ENCODE measurements at places on chromosomes 16 and 17.
A peak's percentile ranks its signal among the peaks of the same experiment; 100 is the strongest.

- no peak for DNase-seq
Measured at GRCh38 chr16:10522966-10523365, 57.4 kb downstream of the EMP2 start.

GRCh38 chr16:13377143-13377542 is 475.7 kb downstream of the SHISA9 start:
- no peak for DNase-seq

DNA sequence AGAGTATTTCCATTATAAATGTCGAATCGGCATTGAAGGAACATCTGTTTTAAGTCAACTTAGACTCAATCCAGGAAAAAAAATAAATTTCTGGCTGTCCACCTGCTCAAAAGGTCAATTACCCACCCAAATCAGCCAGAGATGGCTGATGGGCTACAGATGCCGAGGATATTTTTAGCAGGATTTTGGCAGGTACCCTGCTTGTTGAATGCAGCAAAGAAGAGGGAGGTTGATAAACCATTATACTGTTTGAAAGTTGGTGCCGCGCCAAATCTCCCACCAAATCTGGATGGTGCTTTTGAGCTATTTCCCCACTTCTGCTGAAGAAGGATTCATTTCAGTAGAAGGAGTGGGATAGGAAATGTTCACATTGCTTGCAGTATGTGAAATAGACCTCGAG is 537.7 kb downstream of the MAF start:
- DNase-seq: no peak

- DNase-seq: no peak
Measured at GRCh38 chr17:7824021-7824924, 9.7 kb upstream of the KDM6B start.

GRCh38 chr17:148757-149156 is 11.4 kb downstream of the SCGB1C2 start:
- DNase-seq: no peak

DNA sequence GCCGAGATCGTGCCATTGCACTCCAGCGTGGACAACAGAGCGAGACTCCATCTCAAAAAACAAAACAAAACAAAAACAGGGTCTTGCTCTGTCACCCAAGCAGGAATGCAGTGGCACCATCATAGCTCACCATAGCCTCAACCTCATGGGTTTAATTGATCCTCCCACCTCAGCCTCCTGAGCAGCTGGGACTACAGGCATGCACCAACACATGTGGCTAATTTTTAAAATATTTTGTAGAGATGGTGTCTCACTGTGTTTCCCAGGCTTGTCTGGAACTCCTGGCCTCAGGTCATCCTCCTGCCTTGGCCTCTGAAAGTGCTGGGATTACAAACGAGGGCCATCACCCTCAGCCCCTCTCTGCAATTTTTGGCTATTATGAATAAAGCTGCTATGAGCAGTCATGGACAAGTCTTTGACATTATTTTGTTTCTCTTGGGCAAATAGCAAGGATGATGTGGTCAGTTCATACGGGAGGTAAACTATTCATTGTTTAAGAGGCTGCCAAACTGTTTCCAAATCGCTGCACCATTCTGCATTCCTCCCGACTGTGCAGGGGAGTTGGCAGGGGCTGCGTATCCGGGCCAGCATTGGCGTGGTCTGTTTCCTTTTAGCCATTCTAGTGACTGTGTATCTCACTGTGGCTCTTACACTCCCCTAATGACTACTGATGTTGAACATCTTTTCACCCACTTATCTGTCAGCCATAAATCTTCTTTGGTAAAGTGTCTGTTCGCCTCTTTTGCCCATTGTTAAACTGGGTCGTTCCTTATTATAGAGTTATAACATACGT is 21.1 kb downstream of the EIF4A3 start:
- DNase-seq: no peak

GRCh38 chr16:14658063-14658462 is 25.3 kb downstream of the BFAR start:
- no peak for DNase-seq

DNA sequence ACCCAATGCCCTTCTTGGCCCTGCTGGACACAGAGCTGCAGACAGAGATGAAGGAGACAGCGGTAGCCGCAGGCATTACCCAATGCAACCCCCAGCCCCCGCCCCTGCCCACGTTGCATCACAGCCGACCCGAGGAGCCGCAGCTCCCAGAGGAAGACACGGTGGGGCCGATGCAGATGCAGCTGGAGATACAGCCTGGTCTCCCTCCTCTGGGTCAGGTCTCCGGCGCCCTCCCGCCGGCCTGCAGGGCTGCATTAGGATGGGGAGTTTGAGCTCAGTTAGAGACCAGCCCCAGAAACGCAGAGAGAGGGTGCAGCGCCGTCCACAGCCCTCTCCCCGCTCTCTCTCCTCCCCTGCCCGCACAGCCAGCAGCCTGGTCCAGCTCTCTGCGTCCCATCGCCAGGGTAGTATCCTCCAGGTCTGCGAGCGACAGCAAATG is 19.4 kb upstream of the UBE2I start:
- no peak for DNase-seq

- no peak for DNase-seq
Measured at GRCh38 chr16:53737552-53737951, 33.6 kb downstream of the FTO start.

DNA sequence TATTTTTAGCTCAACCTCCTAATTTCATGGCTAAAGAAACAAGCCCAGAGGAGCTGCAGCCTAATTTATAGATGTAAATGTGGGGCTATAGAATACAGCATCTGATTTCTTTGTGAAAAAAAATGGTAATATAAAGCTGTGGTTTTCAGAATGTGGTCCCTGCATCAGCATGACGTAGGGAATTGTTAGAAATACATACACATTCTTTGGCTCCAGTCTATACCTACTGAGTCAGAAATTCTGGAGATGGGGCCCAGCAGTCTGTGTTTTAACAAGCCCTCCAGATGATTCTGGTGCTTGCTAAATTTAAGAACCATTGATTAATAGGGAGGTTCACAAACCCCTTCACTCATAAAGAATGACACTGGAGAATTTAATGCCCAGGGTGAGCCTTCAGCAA is 18.1 kb upstream of the MYH8 start:
- no peak for DNase-seq

- DNase-seq: peak; percentile 44
Measured at GRCh38 chr17:35460354-35460851, 11.8 kb upstream of the SLFN13 start.

DNA sequence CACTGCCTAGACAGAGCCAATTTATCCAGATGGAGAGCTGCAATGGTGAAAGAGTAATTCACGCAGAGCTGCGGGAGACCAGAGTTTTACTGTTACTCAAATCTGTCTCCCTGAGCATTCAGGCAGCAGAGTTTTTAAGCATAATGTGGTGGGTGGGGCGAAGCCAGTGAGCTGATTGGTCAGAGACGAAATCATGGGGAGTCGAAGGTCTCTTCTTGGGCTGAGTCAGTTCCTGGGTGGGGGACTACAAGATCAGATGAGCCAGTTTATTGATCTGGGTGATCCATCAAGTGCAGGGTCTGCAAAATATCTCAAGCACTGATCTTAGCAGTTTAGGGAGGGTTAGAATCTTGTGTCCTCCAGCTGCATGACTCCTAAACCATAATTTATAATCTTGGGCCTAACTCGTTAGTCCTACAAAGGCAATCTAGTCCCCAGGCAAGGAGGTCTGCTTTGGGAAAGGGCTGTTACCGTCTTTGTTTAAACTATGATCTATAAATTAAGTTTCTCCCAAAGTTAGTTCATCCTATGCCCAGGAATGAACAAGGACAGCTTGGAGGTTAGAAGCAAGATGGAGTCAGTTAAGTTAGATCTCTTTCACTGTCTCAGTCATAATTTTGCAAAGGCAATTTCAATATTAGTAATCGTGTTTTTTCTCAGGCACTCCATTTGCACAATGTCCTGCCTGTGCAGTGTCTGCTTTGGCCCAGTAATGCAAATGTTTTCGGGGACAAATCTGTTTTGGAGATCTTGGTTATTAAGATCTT is 27.0 kb downstream of the PIGL start:
- no peak for DNase-seq

GRCh38 chr17:71224824-71225575 is 895.8 kb upstream of the SOX9 start:
- DNase-seq: no peak

GRCh38 chr17:80122926-80123505 is 21.6 kb downstream of the GAA start:
- DNase-seq: no peak

DNA sequence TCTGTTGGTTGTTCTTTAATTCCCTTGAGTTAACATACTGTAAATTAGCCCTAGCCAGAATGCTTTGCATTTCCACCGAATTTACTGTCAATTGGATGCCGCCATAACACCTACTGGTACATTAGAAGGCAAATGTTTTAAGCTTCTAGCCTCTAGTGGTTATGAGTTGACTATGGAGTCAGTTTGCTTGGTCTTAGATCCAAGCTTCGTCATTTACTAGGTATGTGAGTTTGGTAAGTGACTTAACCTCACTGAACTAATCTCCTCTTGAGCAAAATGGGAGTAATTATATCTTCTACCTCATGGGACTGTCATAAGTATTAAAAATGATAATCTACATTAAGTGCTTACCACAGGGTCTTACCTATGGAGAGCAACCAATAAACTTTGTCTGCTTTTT is 20.4 kb upstream of the CDH11 start:
- no peak for DNase-seq

DNA sequence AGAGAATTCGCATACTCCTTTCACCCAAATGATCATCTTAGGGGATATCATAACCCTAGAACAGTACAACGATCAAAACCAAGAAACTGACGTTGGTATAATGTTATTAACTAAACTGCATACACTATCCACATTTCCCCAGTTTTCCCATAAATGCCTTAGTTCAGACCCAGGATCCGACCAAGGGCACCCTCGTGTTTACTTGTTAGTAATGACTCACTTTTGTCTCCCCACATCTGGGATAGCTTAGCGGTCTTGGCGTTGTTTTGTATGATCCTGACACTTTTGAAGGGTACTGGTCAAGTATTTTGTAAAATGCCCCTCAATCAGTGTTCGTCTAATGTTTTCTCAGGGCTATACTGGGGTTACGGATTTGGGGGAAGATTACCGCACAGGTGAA is 8.0 kb downstream of the HS3ST3A1 start:
- DNase-seq: no peak

DNA sequence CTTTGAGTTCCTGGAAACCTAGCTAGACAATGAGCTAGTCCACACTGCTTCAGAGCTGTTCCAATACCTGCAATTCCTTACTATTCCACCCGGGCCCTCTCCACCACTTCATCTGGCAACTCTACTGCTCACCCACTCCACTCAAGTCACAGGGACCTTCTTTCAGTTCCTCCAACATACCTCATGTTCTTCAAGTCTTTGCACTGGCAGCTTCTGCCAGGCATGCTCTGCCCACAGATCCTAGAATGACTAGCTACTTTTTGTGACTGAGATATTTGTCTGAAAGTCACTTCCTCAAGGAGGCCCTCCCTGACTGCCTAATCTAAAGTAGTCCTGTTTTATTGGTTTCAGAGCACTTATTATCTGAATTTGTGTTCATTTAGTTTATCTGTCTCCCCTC is 86.4 kb downstream of the TEX14 start:
- no peak for DNase-seq

- no peak for DNase-seq
Measured at GRCh38 chr17:27977751-27978688, 64.5 kb upstream of the NLK start.

GRCh38 chr16:3133844-3134243 is 985 bp upstream of the ZNF213 start:
- DNase-seq: no peak

- DNase-seq: no peak
Measured at GRCh38 chr17:61005358-61005757, 327.7 kb downstream of the BCAS3 start.

DNA sequence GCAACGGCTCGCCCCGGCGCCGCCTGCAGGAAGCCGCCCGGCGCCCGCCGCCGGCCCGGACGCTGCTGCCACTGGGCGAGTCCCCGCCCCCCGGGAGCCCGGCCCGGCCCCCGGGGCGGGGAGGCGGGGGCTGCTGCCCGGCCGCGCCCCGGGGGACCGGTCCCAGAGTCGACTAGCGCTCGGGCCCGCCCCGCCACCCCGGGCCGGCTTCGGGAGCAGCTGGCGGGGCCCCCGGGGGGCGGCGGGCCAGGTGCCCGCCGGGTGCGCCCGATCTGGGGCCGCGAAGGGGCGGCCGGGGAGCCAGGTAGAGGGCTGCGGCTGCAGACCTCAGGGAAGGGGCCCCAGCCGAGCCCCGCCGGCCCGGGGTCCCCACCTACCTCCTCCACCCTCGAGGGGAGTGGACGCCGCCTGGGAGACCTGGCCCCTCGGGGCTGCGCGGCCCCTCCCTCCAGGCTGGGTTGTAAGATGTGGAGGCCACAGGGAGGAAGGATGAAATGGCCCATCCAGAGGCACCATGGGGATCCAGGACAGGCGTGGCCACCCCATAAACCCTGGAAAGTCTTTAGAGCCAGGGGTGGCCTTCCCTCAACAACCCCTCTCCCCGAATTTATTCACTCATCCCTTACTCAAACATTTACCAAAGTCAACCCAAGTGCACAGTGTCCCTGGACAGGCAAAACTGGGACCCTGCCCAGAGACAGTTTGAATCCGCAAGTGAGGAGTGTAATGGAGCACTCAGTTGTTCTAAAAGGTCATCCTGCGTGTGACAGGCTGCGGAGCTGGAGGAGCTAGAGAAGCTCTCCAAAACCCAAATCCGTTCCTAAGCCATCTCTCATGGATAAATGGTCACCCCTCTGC is at the start of gene CDYL2:
TSS of gene CDYL2 (minus strand) at position 73 of the 858 bp plus-strand sequence. CDS start 425 bp downstream, outside the sequence.
- no peak for DNase-seq

GRCh38 chr17:69096541-69096940 is 35.8 kb upstream of the ABCA9 start:
- no peak for DNase-seq

DNA sequence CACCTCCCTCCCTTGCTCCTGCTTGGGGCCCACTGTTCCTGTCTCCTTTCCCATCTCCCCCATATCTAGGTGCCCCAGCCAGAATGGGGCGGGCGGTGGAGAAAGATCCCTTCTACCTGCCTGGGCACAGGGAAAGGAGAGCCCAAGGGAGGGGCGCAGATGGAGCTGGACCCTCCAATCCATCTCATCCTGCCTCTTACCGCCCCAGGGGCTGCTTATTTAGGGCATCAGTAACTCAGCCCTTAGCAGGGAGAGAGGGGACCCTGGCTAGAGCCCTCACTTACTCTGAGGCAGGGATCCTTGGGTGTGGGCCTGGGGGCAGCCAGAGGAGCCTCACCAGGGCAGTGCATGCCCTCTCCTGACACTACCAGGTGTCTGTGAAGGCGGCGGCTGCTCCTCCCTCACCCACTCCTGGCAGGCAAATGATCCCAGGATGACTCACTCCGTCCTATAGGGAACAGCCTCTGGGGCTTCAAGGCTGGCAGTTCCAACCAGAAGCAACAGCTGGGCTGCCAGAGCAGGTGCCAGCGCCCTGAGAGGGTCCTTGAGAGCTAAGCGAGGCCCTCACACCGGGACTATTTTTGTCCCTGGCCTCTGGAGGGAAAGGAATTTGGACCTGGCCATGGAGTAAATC is 16.3 kb upstream of the BCAR1 start:
- no peak for DNase-seq

All from naive thymus-derived CD4-positive, alpha-beta T cell (primary cell).